ENCODE measurements at places on chromosomes 1 and 21. TPM values are rescaled to one million over a fixed set of nuclear protein-coding genes. Genes with fewer than 3 reads are reported as not detected.

Gene PADI2
- 0.94 TPM for total RNA-seq

Gene FNDC10
- total RNA-seq: 8.4 TPM

Gene AK2
- total RNA-seq: 153 TPM

Gene KLF17
- total RNA-seq: 0.67 TPM

Gene EMC1
- total RNA-seq: 29.4 TPM

Gene MYOG
- not detected for total RNA-seq

Gene SPRR2F
- not detected for total RNA-seq

Gene NUAK2
- 28.8 TPM for total RNA-seq

Gene OR2M3
- total RNA-seq: not detected

Gene ACTN2
- total RNA-seq: not detected

Gene SELENBP1
- total RNA-seq: 6.1 TPM

Gene POU3F1
- not detected for total RNA-seq

Gene CELA2A
- not detected for total RNA-seq

Gene KCNH1
- 1.7 TPM for total RNA-seq

Gene WNT9A
- 8.5 TPM for total RNA-seq

Gene LPAR3
- total RNA-seq: 0.75 TPM

Gene CLCNKB
- 0.10 TPM for total RNA-seq

Gene LCE2C
- not detected for total RNA-seq

Gene LINGO4
- total RNA-seq: not detected

Gene KCNE2
- total RNA-seq: not detected

Gene PBX1
- 13.3 TPM for total RNA-seq

Gene GJA5
- total RNA-seq: 0.05 TPM

Gene LEMD1
- total RNA-seq: not detected

Measured in A549 treated with GW870086 at 1 μM for 4 hours (cell line).